ENCODE measurements at places on chromosomes 7 and 10.

GRCh38 chr7:140609646-140610045, 31.0 kb downstream of the DENND2A start:
- DNase-seq: no peak

GRCh38 chr7:2904202-2904601, 60.1 kb upstream of the GNA12 start:
- no peak for DNase-seq

DNA sequence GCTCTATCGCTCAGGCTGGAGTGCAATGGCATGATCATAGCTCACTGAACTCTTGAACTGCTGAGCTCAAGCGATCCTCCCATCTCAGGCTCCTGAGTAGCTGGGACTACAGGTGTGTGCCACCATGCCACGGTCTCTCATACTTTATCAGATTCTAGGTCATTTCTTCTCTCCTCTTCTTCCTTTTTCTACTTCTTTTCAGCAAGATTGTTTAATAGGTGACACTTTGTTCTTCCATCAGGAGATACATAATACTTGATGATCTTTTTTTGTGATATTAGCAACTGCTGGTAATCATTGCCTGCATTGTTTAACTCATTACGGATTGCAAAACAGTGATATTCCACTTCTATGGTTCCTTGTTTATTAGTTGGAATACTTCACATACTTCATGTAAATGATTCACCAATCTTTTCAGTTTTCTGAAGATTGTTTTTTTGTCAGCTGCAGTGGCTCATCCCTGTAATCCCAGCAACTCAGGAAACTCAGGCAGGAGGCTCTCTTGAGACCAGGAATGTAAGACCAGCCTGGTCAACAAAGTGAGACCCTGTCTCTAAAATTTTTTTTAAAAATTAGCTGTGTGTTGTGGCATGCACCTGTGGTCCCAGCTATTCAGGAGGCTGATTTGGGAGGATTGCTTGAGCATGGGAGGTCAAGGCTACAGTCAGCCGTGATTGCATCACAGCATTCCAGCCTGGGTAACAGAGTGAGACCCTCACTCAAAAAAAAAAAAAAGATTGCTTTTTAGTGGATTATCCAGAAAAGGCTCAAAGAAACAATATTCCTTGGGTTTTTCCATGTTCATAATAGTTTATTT, 36.2 kb upstream of the CHST3 start:
- DNase-seq: no peak

DNA sequence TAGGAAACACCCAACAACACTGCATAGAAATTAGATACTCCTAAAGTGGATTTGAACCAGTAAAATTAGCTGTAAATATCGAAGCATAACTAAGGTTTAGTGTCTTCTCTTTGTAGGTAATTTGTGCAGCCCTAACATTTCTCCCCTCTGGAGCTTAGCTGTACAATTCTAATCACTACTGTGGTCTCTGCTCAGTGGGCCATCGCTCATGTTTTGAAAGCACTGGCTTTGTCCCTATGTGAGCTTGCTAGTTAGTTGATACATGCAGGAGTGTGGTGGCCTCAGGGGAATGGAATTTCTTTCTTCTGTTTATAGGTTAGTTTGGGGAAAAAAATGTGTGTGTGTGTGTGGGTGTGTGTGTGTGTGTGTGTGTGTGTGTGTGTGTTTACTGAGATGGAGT, 373.1 kb downstream of the DPP6 start:
- DNase-seq: no peak

GRCh38 chr10:82288461-82288881, 413.5 kb downstream of the NRG3 start:
- DNase-seq: no peak

GRCh38 chr10:126833542-126833941, 71.7 kb upstream of the DOCK1 start:
- DNase-seq: no peak

GRCh38 chr7:12320987-12321647, 82.5 kb downstream of the VWDE start:
- DNase-seq: no peak

DNA sequence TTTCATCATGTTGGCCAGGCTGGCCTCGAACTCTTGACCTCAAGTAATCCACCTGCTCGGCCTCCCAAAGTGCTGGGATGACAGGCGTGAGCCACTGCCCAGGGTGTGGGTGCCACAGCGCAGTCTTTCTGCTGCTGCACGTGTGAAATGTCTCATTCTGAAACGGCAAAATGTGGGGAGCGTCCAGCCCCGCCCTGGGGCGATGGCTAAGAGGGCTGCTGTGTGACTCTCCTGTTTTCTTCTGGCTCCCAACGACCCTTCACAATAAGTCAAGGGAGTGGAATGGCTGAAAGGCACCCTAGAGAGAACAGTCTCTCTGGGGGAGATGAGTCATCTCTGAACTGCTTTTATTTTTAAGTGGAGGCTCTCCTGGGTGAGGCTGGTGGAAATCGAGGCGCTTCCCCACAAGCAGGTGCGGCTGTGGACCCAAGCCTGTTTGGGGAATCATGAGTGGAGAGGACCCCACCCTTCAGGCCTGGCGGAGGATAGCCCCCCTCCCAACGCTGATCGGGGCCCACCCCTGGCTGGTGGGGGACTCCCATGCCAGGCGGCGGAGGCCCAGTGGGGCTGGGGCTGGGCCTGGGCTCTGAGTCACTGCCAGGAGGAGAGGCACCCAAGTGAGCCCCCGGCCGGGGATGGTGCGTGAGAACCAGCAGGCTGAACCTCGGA, 18.0 kb downstream of the ADAP1 start:
- no peak for DNase-seq

GRCh38 chr10:12634621-12634931, 285.2 kb downstream of the CAMK1D start:
- DNase-seq: no peak

- no peak for DNase-seq
These were observed 26.0 kb downstream of the DOCK4 start for GRCh38 chr7:112180223-112180622.

DNA sequence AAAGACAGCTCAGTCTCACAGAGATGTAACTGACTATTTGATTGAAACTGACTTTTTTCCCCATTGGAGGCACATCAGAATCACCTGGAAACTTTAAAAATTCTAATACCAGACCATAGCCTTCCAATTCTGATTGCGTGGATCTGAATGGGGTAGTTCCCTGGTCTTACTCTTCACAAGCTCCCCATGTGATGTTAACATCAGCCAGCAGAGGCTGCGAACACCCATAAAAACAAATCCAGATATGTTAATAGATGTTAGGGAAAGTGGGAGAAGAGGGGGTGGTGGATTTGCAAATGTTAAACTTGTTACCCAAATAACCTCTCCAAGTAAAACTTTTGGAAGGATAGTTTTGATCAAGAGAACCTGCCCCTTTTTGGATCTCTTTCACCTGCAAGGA, 1133.4 kb downstream of the CNTNAP2 start:
- DNase-seq: no peak

GRCh38 chr10:33244354-33244967, 90.0 kb downstream of the NRP1 start:
- no peak for DNase-seq

DNA sequence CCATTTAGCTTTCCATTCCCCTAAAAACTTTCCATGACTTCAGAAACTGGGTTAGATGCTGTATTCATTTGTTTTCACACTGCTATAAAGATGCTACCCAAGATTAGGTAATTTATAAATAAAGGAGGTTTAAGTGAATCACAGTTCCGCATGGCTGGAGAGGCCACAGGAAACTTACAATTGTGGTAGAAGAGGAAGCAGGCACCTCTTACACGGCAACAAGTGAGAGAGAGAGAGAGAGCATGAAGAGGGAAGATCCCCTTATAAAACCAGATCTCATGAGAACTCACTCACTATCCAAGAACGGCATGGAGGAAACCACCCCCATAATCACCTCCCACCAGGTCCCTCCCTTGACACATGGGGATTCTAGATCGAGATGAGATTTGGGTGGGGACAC, 336.8 kb downstream of the TFEC start:
- DNase-seq: no peak

DNA sequence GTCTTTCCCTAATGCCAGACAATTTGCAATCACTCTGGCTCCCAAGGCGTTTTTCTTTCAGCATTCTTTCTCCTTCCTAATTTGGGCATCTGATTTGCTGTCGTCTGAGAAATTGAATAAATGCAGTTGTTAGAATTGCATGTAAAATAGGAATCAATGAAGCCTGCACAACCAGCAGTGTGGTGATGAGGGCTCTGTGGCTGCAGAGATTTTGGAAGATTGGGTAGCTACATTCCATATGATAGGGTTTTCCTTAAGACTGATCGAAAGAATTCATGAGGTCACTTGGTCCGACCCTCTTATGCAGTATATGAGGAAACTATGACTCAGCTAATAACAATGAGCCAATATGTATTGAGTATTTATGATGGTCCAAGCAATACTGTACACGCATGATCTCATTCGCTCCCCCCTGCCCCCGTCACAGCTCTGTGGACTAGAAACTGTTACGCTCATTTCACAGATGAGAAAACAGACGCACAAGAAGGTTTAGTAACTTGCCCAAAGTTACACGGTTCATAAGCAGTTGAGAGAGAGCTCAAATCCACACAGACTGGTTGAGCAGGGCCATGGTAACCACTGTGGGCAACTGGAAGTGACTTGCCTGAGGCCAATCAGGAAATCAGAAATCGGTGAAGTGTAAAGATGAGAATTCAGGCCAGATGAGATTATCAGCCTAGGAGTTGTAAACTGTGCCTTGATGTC, 527.2 kb downstream of the GATA3 start:
- no peak for DNase-seq

DNA sequence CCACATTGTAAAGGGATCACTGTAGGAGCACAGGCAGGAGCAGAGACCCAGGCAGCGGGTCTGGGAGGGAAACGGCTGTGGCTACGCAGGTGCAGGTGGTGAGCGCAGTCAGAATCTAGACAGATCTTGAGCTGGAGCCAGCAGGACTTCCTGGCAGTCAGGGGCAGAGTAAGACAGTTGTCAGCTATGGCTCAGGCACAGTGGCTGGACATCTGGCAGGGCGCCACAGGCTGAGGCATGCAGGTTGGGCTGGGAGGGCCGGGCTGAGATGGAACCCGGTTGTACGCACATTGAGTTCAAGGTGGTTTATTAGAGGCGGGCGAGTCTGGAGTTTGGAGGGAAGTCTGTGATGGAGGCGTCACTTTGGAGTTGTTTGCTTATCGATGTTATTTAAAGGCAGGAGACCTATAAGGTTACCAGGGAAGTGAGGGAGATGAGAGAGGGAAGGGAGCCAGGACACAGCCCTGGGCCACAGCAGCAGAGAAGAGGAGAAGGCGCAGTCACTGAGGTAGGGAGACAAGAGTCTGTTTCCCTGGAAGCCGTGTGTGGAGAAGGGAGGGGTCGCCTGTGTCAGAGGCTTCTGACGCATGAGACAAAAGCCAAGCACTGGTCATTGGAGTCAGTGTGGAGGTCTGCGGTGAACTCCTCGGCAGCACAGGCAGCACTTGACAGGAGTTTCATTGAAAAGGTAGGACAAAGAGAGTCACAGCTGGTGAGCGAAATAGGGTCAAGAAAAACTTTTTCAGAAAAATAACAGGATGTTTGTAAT, 73.8 kb downstream of the LANCL2 start:
- DNase-seq: no peak

DNA sequence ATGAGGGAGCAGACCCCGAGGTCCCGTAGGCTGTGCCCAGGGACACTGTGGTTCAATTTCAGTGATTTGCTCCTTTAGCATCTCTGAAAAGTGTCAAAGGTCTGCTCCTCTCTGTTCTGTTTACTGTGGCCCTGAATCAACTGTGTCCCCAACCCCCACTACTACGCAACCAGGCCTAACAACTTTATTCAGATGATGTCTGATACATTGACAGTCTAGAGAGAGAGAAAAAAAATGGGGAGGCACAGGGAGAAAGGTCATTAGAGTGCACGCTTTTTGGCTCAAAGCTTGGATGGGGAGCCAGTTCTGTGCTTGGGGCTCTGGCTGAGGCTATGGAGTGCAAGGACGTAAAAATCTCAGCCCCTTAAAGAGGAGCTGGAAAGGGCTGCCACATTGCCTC, 77.9 kb downstream of the FAM107B start:
- DNase-seq: no peak

Measured in substantia nigra (tissue), 51 donors.